Stimulated activated CD4-positive, alpha-beta T cell treated with anti-CD3 and anti-CD28 coated beads, TNF-alpha, amount 100 ng/mL, for 1 hour (primary cell): ENCODE measurements at places on chromosomes 4 and X.

DNA sequence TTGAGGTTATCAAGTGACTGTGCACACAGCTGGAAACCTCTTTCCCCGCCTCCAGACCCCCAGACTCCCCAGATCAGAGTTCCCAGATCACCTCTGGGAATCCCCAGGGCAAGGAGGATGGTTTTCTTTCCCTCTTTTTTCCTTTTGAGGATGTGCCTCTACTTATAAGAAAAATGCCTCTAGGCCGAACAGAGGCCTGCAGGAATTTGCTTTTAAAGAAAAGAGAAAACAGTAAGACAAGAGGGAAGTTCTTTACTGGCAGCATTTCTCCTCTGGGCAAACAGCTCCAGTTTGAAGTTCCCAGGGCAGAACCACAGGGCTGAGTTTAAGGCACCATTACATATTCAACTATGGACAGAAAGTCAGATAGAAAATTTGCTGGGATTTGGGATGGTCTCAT lies 837.9 kb upstream of the LCORL start:
- DNase-seq: no peak

DNA sequence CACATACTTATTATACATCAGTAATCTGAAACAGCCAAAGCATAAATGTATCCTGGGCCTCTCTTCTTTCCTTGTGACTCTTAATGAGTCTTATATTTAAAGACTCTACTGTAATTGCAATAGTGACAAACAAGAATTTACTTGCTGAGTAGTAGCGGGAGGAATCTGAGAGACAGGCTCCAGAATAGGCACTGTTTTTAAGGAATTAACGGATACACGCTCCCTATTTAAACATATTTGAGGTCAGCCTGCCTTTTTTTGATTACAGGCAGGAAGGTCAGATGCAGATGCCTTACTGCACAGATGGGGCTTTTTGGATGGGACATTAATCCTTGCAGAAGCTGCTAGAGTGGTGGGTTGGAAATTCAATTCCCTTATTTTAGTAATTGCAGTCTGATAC lies 196.3 kb upstream of the ANXA3 start:
- DNase-seq: no peak

GRCh38 chr4:183971929-183972490 lies 66.9 kb downstream of the STOX2 start:
- no peak for DNase-seq

DNA sequence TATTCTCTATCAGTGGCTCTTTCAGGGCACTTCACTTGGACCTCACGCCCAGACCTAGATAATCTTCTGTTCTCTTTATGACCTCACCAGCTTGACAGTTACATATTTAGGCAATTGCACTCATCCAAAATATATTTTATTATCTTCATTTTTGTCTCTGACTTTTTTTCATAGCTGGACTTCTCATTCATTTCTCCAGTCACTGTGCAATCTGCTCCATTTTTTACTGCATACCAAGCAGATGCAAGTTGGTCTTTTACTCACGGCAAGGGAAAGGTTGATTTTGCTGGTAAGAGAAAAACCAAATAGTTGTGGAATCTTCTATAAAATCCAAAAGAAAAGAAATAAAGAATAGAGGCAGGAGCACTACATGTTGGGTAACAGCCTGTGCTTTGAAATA lies 31.7 kb downstream of the MAD2L1 start:
- no peak for DNase-seq

DNA sequence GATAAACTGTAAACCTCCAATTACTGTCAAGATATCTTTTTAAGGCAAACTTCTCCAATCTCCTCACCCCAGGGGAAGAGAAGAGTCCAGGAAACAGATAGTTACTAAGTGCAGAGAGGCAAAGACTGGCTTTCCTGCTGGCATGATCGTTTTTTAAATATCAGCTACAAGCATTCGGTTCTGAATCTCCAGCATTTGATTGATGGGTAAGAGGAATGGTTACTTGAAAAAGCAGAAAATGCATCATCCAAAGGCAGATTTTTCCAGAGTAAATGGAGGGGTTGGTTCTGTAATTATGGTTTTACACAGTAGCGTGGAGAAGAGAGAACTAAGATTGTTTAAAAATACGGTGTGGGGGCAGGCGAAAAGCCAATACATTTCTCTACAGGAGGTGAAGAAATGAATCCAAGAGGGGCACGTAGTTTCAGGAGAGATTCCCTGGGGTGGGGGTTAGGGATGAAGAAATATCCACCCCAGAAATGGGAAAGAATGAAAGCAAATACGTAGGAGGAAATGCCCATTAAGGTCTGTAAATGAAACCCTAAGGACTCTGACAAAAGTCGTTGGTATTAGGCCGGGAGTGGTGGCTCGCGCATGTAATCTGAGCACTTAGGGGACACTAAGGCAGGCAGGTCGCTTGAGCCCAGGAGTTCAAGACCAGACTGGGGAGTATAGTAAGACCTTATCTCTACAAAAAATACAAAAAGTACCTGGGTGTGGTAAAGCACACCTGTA lies 248.3 kb downstream of the DHRSX start:
- no peak for DNase-seq

GRCh38 chr4:162705130-162705803 lies 461.4 kb downstream of the NAF1 start:
- no peak for DNase-seq

GRCh38 chr4:152666946-152667345 lies 12.9 kb downstream of the TMEM154 start:
- DNase-seq: no peak

DNA sequence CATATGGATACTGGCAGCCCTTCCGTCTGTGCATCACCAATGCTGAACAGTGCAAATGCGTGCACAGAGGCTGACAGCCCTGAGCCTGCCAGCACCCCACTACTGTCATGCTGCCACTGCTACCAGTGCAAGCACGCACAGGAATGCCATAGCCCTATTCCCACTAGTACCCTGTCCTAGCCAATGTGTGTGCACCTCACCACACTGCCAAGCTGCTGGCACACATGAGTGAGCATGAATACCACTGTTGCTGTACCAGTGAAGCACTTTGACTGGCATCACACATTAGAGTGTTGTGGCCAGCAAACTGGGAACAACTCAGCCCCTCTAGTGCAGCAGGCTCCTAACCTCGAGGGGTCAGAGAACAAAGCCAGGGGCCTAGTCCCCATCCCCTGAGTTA lies 102.9 kb upstream of the PCDH10 start:
- DNase-seq: no peak

DNA sequence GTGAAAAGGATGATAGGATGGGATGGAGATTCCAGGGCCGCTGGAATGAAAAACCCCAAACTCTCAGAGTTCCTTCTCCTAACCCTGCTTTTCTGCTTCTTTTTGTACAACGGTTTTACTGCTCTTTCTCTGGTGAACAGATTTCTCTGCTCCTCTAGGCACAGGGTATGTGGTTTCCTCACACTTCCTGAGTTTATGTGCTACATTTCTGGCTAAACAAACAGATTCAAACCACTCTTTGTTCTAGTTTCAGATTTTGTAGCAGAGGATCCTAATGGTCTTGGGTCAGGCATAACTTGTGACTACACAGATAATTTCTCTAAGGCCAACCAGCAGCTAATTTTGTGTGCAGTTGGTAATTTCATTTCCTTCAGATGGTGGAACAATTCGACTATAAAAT lies 52.6 kb downstream of the OSTC start:
- no peak for DNase-seq
